ENCODE measurements at places on chromosomes 6 and 20.

- DNase-seq: no peak
These were observed 81.1 kb upstream of the SMIM8 start for GRCh38 chr6:87241304-87241703.

GRCh38 chr20:9134346-9134745 lies 65.5 kb downstream of the PLCB4 start:
- DNase-seq: no peak

- no peak for DNase-seq
These were observed 524 bp downstream of the C20orf203 start for GRCh38 chr20:32672982-32673851.

- no peak for DNase-seq
These were observed 9.9 kb downstream of the SERAC1 start for GRCh38 chr6:158158123-158158522.

- DNase-seq: no peak
These were observed 159.5 kb upstream of the OLIG3 start for GRCh38 chr6:137653706-137654059.

GRCh38 chr6:7526755-7527154 lies 14.7 kb upstream of the DSP start:
- DNase-seq: no peak

DNA sequence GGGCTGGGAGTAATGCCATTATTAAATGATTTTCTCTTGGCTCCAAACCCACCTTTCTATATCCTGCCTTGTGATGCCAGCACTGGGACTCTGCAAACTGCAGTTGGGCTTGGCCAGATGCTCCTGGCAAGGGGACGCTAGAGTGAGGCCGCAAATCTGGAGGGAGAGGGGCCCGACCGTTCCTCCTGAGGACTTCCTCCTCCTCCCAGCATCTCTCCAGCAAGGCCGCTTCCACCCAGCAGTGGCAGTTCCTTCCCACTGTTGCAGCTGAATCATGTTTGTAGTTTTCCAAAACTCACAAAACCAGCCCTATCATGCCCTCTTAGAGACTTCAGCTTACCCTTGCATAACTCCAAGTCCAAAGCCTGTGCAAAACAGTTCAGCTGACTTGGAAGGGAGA lies 244.4 kb downstream of the FOXA2 start:
- DNase-seq: no peak

- peak; percentile 72 for DNase-seq
These were observed at the start of gene PCSK2 for GRCh38 chr20:17226410-17227218. Gene PCSK2 (plus strand): TSS chr20:17227040. CDS start chr20:17227306, 266 bp downstream.

- DNase-seq: no peak
These were observed 28.1 kb downstream of the NCOA6 start for GRCh38 chr20:34797012-34797995.

DNA sequence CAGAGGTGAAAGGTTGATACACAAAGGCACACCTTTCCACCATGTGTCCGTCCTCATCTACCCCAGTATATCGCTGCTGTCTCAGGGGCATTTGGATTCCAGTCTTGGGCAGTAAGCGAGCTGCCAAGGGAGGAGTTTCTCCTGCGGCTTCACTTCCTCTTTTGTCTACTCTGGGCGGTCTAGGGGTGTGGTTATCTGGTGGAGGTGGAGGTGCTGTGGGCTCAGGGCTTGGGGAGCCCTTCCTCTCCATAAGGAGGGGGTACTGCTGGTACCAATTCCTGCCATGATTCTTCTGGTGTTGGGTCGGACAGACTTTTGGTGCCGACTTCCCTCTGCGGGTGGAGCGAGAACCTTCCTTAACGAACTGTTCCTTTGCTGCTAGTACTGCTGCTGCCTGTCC lies 31.9 kb upstream of the FABP7 start:
- no peak for DNase-seq

- no peak for DNase-seq
These were observed 329.7 kb upstream of the JARID2 start for GRCh38 chr6:14915888-14916832.

- no peak for DNase-seq
These were observed at the start of gene GRM1 for GRCh38 chr6:146028851-146029572. Gene GRM1 (plus strand): TSS chr6:146029062. CDS start chr6:146029518, 456 bp downstream.

DNA sequence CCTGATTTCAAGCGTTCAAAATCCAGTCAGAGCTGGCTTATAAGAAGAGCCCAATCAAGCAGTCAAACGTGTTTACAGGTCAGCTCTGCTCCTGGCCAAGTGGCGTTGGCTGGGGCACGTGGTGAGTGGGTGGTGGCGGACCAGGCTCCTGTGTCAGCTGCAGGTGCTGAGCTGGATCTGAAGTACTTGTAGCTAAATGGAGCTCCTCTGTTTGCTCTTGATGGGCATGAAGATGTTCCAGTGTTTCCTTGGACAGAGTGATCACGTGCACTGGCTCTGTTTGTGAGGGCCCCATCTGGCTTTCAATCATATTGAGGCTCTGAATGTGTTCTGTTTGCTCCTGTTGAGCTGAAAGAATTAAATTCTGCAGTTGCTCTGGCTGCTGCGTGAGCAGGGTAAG lies 10.2 kb upstream of the MICAL1 start:
- DNase-seq: no peak

GRCh38 chr20:60361761-60362395 lies 403.7 kb downstream of the CDH26 start:
- DNase-seq: no peak
